ENCODE measurements at places on chromosomes 3 and 15. TPM values are rescaled to one million over a fixed set of nuclear protein-coding genes. Genes with fewer than 3 reads are reported as not detected.

Gene LRRC57
- 6.3 TPM for total RNA-seq

DNA sequence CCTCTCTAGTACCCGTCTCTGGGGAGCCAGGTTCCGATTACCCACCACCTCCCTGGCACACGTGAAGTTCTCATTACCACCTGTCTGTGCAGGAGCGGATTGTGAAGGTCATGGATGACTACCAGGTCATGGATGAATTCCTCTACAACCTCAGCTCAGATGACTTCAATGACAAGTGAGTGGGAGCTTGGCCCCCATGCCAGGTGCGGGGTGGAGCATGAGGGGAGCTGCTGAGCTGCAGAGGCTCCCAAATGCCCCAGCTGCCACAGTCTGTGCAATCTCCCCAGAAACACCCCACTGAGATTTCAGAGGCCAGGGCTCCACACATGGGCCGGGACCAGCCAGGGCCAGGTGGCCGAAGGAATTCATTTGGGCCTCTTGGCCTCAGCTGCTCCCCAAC lies 34.3 kb downstream of the DNAH1 start:
- DNase-seq: no peak

Gene POPDC2
- total RNA-seq: 0.06 TPM

GRCh38 chr3:159894386-159894785 lies 94.2 kb upstream of the IL12A start:
- no peak for DNase-seq

Gene FBXO40
- total RNA-seq: not detected

DNA sequence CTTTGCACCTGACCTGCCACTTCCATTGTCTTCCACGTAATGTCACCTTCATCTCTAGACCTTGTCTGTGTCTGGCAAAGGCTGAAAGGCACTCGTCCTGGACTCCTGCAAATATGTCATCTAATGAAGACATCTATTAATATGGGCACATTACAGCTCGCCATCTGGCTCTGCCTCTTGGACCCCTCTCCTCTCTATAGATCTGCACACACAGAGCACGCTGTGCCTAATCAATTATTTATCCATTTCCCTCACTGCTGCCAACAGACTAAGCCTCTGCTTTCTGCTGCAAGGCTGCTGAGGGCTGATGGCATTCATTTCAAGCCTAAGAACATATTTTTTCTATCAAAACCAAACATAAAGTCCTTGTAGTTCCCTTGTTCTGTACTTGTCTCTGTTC lies 573.0 kb downstream of the TUSC7 start:
- DNase-seq: no peak

Gene ATG3
- 74.9 TPM for total RNA-seq

- no peak for DNase-seq
These were observed 8.5 kb downstream of the ANPEP start for GRCh38 chr15:89806210-89806558.

Gene LZTFL1
- total RNA-seq: 8.3 TPM

DNA sequence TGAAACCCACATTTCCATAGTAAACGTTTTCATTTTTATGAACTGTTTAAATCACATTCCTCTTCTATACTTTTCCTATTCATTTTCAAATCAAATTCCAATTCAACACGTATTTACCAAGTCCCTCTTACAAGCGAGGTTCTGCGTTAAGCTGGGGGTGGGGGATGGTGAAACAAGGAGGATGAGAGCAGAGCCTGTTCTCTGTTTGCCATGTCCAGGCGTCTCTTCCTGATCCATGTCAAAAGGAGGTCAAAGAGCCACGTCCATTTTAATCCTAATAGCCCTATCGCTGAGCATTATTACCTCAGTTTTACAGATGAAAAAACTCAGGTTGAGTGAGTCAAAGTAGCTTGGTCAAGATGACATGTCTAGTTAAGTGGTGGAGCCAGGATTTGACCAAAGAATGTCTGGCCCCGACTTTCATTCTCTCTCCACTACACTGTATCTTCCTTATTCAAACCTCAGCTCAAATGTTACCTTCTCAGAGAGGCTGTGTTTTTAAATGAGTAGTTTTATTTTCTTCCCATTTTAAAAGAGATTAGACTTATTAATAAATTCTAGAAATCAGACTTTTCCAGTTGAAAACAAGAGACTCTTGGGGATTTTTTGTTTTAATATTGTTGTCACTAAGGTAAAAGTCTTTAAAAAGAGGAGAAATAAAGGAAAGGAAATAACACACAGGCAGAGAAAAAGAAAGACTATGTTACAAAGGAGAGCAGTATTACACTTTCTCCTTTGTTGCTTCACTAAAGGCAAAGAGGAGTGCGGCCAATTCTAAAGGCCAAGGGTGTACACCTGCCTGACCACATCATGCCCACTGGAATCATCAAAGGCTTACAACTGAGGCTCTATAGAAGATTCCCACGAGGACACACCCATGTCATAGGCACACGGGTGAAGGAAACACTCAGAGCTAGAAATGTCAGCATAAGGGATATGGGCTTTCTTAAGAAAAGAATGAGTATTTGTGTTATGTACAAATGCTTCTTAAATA lies 42.4 kb downstream of the MYO5A start:
- no peak for DNase-seq

Gene SHF
- total RNA-seq: 2.7 TPM

DNA sequence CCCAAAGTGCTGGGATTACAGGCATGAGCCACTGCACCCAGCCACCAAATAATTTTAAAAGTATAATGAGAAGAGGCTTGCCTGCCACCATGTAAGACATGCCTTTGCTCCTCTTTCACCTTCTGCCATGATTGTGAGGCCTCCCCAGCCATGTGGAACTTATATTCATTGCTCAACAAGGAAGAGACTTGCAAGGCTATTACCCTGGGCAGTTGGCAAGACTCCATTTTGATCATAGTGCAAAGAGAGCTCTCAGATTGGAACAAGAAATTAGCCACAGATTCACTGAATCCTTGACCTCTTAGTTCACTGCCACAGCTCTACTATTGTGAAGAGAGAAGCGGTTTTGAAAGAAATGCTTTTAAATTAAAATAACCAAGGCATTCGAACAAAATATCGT lies 6.1 kb downstream of the SCAP start:
- DNase-seq: no peak

Gene SMCO1
- not detected for total RNA-seq

Gene HDAC11
- total RNA-seq: 9.4 TPM

Gene NEK10
- 1.8 TPM for total RNA-seq

DNA sequence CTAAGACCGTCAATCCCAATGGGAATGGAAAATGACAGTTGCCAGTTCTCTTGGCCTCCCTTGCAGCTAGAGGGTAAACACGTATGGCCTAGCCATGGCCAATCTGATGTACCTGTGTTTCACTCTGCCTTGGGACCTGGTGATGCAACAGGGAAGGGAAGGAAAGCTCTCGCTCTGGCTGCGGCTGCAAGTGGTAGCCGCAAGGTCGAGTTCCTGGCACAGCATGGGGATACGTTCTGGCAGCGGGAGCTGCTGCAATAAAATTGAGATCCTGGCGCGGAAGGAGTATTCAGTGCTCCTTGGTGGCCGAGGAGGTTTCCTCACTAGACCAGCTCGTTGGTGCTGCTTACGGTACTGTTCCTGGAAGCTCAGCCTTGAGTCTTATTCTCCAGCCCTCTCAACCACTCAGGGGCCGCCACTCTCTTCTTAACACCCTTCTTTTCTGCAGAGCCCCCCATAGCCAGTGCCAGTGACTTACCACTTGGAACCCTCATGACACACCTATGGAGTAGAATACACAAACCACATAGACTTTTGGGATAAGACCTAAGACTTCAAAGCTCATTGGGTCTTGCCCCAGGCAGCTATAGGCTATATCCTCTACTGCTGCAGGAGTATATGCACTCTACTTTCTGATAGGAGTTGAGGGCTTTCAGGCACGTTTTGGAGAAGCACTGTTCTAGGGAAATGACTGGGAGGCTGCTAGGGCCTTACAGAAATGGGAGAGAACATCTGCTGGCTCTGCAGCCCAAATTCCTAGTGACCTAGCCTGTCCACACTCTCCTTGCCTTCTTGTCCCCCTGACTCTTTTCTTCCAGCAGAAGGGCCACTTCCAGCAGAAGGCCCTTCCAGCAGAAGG lies 2.7 kb downstream of the KY start:
- no peak for DNase-seq

DNA sequence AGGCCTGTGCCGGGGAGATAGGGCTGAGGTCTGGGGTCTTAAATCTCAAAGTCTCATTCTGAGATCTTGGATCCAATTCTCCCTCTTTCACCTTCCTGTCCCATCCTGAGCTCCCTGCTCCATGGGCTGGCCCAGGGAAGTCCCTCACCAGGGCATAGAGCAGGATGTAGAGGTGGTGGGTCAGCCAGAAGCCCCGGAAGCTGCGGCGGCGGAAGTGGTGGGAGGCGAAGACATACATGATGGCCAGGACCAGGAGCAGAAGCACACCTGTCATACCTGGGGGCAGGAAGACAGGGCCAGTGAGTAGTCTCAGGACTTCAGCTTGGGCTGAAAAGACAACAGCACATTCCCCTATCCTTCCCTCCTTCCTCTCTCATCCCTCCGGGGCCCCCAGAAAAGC lies 16.5 kb downstream of the DUOX2 start:
- no peak for DNase-seq

GRCh38 chr3:56917361-56918110 lies 115.8 kb upstream of the ARHGEF3 start:
- DNase-seq: no peak

DNA sequence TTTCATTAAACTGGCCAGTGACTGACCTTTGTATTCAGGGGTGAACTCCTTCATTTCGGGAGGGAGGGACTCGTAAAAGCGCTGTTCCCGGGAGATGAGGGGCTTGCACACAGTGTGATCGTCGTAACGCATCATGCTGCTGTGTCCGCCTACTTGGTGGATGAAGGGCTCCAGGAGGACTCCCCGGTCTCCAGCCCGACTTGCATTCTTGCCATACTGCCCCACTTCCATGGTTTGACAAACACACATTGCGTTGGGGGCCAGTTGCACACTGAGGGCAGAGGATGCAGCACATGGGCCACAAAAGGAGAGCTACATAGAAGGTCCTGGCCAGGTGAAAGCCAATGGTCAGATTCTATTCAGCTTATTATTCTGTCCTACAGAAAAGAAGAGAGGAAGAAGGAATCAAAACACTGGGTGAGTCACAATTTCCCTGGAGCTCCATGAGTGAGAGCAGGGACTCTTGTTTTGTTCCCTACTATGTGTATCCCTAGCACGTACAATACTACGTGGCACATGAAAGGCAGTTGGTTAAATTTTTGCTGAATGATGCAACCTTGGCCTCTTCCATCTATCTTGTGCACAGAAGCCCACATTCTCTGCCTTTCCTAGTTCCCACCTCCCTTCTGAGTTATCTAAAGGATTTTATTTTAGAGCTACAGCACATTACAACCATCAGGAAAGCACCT lies 24.2 kb upstream of the GMPPB start:
- no peak for DNase-seq

DNA sequence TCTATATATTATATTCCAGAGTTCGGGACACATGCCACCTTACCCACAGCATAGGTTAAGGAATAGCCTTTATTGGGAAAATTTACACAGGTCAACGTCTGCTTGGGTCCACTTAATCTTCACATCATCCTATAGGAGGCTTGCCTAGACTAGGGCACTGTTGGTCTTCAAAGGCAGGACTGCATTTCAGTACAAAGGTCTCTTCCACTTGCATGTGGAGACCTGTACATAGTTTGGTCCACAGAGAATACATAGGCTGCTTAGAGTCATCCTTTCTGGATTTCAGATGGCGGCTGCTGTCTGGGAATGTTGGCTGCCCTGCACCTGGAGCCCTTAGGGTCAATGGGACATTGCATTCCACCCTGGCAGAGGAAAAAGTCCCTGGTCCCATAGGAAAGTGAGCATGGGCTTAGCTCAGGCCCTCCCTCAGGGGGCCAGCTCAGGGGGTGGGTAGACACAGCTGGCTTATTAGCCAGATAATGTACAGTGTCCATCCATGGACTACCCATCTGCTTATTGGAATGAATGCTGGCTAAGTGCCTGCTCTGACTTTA lies 75.3 kb upstream of the TGFBR2 start:
- DNase-seq: no peak

GRCh38 chr15:77482570-77482969 lies 61.9 kb downstream of the HMG20A start:
- DNase-seq: peak; percentile 47

Gene GNAT1
- not detected for total RNA-seq

- DNase-seq: peak; percentile 26
These were observed 91.8 kb downstream of the MRPL46 start for GRCh38 chr15:88375234-88375927.

DNA sequence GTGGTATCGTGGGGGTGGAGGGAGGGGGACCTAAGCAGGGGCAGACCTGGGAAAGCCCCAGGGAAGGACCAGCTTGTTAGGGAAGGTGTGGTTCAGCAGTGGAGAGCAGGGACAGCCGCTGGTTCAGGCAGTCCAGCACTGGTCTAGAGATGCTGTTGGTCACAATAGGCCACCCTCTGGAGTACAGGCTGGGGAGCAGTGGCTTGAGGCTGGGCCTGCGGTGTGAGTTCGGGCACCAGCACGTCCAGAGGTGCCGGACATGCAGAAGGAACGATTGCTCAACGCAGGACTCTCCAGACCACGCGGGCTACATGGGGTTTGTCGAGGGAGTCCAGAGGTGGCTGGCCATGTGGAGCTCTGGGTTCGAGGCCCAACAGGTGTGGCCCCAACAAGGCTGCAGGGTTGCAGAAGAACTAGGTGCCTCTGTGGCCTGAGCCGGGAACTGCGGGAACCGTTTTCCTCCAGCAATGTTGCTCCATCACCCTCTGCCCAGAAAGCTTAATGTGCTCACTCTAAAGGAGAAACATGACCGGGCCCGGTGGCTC lies 143.9 kb downstream of the APBA2 start:
- DNase-seq: no peak

Gene PSMA4
- total RNA-seq: 702 TPM

DNA sequence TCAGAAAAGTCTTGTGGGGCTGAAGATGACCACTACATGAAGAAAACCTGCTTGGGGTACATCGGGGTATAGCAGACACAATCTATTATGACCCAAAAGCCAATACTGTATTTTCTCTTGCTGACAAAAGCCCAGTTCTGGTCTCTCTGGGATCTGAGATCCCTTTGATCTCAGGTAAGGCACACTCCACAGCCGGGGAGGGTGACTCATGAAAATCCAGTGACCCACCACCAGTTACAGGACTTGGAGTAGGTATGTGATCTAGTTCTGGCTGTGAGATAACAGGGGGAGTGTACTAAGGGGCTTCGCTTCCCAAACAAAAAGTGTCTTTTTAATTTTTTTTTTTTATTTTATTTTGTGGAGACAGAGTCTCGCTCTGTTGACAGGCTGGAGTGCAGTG lies 193.3 kb downstream of the STT3B start:
- no peak for DNase-seq

Gene CGNL1
- total RNA-seq: 0.43 TPM

- no peak for DNase-seq
These were observed 26.6 kb downstream of the LRRC2 start for GRCh38 chr3:46539443-46540005.
